ENCODE measurements at places on chromosomes 7 and 10.

DNA sequence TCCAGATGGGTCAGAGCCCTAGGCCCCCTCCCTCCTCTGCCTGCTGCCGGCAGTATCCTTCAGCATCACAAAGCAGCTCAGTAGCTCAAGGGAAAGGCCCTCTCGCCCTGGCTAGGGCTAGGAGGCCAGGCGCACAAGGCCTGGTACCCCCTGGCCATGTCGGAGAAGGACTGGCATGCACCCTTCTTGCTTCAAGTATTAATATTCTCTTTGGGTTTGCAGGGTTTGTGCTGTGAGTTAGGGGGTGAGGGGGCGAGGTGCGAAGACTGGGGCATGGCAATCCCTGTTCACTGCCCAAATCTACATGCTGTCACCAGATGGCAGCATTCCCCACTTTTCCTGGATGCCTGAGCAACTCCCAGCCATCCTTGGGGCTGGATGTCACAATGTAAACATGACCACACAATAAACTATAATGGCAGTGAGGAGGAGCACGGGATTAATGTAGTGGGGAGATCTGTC lies 105.2 kb downstream of the NEURL1 start:
- peak; percentile 40 for DNase-seq

- peak; percentile 62 for DNase-seq
Measured at GRCh38 chr10:84179059-84179710, 5.6 kb downstream of the GPR15LG start.

GRCh38 chr10:77959384-77959783 lies 32.8 kb upstream of the DLG5 start:
- DNase-seq, result no peak

DNA sequence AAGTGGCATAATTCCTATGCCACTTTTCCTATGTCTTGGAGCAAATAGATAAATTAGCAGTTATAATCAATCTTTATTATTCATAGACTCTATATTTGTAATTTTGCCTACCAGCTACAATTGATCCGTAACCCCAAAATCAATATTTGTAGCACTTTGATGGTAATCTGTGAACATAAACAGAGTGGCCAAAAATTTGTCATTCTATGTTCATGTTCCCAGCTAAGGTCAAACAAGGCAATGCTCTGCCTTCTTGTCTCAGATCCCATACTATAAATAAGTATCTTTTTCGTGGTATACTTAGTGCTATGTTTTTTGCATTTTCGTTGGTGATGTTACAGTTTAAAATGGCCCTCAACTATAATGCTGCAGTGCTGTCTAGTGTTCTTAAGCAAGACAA lies 228.5 kb downstream of the FZD1 start:
- DNase-seq, result no peak

DNA sequence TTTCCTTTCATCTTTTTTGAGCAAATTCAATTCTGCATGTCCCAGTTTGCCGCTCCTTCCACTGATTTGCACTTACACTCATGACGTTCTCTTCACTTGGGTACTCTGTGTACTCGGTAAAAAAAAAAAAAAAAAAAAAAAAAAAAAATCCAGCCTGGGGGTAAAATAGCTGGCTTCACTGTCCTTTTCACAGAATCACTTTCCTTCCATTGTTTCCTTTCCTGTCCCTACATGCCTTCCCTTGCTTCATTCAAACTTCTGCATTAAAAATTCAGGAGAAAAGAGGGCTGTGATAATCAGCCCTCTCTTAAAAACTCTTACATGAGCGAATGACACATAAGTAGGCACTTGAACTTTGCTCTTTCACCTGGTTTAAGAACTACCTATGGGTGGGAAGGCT lies 8.7 kb downstream of the ANKRD1 start:
- DNase-seq, result no peak

- DNase-seq, result no peak
Measured at GRCh38 chr10:66167816-66168215, 758.0 kb upstream of the LRRTM3 start.

- no peak for DNase-seq
Measured at GRCh38 chr10:43215758-43216455, 51.0 kb downstream of the RASGEF1A start.

GRCh38 chr7:7959979-7960670 lies 8.5 kb upstream of the GLCCI1 start:
- no peak for DNase-seq

- no peak for DNase-seq
Measured at GRCh38 chr7:107396081-107396480, 73.8 kb upstream of the GPR22 start.

DNA sequence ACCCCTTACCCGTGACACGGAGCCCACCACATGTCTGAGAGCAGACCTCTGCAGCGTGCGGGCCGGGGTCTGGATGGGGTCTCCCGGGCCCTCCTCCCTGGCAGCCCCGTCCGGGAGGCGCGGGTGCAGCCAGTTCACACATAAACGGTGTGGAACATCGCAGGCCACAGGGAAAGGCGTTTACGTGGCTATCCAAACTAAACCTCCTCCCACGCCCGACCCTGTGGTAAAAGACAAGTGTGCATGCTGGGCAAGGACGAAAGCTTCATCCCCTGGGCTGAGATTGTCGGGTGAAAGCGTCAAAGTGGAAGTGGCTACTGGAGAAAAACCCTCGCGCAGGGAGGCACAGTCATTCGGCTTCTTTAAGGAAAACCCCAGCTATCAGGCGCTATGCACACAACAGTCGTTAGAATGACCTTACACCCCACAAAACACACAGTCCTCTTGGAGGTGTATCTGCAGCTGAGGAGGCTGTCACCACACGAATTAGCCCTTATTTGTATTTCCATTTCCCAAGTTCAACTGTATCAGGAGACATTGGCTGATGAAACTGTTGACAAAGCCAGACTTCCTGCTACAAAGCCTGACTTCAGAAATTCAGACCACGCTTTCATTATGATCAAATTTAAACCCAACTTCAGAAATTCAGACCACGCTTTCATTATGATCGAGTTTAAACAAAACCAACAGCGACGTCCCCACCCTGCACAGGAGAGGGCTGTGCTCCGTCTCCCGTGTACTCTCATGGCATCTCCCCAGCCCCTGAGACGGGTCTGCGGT lies 15.3 kb downstream of the GPER1 start:
- DNase-seq, result no peak

DNA sequence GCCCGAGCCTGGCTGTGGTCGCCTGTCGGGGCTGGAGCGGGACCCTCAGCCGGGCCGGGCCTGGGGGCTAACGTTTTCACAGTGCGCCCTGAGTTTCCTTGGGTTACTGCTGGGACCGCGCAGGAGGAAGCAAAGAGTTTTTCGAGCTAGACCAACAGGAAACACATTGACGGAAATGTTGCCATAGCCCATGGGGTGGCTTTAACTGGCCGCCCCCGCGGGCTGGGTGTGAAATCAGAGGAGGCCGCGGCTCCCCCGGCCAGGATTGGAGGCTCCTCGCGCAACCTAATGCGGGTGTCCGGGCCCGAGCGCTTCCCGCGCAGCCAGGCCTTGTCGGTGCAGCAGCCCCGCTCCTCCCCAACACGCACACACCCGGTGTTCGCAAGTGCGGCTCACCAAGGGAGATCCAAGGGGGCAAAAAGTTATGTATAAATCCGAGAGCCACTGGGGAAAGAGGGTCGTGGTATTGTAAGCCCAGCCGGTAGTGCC lies 1.9 kb downstream of the HHEX start:
- peak; percentile 89 for DNase-seq

- DNase-seq, result peak; percentile 31
Measured at GRCh38 chr7:36312064-36312914, 77.4 kb upstream of the ANLN start.

DNA sequence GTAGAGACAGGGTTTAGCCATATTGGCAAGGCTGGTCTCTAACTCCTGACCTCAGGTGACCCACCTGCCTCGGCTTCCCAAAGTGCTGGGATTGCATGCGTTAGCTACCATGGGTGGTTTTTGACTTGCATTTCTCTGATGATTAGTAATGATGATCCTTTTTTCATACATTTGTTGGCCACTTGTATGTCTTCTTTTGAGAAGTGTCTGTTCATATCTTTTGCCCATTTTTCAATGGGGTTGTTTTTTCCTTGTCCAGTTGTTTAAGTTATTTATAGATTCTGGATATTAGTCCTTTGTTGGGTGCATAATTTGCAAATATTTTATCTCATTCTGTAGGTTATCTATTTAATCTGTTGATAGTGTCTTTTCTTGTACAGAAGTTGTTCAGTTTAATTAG lies 4.3 kb upstream of the OR13A1 start:
- DNase-seq, result no peak

GRCh38 chr10:74589226-74589673 lies 237.2 kb upstream of the KAT6B start:
- DNase-seq, result peak; percentile 99

DNA sequence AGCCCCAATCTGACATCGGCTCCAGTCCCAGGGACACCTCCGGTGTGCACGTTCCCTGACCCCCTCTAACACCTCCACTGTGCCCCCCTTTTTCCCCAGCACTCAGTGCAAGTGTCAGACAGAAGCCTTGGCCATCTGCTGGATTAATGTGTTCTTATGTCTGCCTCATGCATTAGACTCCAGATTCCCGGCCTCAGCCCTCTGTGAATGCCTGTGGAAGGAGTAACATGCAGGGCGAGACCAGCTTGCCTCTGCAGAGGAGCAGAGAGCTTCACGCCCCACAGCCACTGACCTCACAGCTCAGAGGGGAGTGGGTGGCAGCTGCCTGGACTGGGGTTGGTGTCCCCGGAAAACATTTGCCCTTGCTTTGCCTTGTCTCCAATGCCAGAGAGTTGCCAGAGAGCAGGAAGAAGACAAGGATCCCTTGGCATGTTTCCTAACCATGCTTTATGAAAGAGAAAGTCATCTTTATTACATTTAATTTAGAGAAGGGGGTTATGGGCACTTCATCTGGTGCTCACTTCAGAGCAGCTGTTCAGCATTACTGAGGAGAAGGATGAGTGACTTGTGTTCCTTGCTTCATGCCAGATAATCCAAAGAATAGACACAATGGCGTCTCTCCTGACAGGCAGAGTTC lies 91.6 kb upstream of the CXCL12 start:
- DNase-seq, result no peak

- DNase-seq, result no peak
Measured at GRCh38 chr7:107746006-107746405, 2.1 kb downstream of the CBLL1 start.

- DNase-seq, result no peak
Measured at GRCh38 chr7:17599733-17600339, 301.4 kb downstream of the AHR start.

DNA sequence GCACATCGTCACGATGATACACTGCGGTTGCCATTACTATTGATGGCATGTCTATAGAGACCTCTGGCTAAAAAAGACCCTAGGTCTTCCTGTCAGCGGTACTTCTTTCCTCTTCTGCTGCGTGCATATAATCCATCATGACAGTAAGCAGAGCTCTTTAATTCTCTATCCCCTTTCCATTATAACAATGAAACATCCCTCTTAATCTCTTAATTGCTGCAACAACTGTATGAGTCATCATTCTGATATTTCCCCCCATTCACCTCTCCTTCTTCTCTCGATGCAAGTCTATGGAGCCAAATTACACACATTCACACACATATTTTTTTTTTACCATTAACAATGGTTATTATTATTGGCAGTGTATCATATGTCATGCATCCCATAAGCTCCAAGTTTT lies 45.2 kb upstream of the AKR1E2 start:
- DNase-seq, result no peak

DNA sequence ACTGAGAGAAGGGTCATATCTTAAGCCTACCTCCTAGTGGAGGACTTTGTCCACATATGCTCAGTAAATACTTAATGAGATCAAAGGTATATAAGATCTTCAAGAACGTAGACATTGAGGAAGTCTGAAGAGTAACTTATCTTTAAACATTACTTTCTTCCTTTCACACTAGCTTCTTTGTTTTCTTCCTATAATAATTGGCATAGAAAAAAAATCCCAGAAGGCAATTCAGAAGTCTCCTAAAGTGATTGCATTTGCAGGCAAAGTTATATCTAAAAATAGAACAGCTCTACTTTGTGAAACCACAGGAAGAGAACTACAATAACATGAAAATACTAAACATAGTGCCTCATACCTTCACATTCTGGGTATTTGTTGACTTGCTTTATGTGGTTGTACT lies 150.4 kb downstream of the PPP1R3A start:
- DNase-seq, result no peak

DNA sequence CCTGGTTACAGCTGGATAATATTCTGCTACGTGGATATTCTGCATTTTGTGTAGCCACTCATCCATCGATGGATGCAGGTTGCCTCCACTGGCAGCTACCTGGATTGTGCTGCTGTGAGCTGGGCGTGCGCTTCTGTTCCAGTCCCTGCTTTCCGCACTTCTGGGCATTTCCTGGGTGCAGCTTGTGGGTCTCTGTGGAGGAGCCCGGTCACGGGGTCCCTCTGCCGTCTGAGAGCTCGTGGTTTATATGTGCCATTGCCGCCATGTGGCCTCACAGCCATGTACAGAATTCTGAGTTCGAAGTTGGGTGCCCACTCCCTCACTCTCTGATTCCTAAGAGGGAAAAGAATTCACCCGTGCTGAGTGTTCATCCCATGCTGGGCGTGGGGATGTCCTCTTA lies 38.3 kb downstream of the JAKMIP3 start:
- DNase-seq, result no peak

- DNase-seq, result no peak
Measured at GRCh38 chr7:16524332-16524731, 2.3 kb upstream of the LRRC72 start.

DNA sequence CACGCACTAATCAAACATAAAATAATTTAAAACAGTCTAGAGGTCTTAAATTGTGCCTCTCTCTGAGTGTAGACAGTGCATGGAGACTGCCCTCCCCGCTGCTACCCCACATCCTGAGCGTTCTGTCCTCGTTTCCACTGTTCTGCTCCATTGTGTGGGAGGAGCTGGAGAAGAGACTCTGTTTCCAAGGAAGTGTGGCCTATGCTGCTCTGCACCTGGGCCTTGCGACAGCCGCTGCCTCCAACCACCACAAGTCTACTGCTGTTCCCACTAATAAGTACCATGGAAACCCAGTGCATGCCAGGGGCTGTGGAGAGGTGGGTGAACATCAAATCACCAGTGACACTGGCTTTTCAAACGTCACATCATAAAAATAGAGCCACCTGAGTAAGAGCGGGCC lies 19.6 kb downstream of the NRG3 start:
- DNase-seq, result no peak

DNA sequence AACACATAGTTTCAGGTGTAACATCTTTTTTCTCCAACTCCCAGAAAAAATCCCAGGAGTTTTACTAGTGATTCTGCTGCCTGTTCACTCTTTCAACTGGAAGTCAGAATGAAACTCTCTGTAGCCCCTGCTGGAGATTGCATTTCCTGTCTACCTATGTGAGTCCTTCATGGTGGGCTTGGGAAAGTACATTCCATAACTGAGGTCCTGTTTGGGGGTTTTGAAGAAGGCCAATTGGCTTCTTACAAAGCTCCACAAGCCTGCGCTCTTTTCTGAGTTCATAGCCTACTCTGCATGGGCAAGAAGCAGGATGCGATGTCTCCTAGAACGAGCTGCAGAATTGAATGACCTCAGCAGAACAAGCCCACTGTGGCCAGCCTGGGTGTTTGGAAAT lies 86.7 kb downstream of the LYZL2 start:
- DNase-seq, result no peak

GRCh38 chr7:153422291-153423209 lies 629.6 kb upstream of the DPP6 start:
- no peak for DNase-seq
